ENCODE measurements at places on chromosomes 12 and 14.

- no peak for DNase-seq
These were observed 62.4 kb downstream of the ATF7IP start for GRCh38 chr12:14427929-14428328.

DNA sequence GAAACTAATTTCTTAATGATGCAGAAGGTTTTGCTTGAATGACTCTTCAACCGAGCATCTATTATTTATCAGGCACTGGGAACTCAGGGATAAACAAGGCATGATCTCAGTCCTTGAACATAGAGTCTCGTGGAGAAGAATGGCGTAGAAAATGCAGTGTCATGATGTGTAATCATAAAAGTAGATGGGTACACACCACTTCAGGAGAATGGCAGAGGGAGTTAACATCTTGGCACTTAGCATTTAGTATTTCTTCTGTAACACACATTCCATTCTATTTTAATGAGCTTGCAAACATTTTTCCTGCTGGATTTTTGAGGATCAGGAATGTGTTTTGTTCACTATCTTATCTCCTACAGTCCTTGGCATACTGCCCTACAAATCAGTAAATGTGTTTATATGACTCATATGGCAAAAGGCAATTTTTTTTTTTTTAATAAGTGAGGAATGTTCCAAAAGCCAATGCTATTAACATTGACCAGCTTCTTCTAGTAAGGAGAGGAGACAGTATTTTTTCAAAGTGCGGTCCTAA lies 3.8 kb downstream of the TXNRD1 start:
- DNase-seq: no peak

GRCh38 chr12:38587594-38587993 lies 271.0 kb downstream of the ALG10B start:
- DNase-seq: peak; percentile 86

DNA sequence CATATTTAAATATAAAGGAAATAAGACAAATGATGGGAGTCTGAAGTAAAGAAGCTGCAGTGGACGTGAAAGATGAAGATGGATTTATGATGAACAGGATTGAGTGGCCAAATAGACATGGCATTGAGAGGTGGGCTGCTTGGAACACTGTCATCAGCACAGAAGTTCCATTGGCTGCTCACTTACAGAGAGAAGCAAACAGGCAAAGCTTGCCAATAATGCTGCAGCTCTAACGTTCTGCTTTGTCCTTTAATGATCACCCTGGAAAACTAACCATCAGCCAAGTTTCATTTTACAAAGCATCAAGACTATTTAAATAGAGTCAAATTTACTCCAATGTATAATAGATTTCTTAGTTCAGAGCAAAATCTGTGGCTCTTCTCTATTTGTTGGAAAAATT lies 721.4 kb downstream of the TMTC2 start:
- DNase-seq: no peak

- no peak for DNase-seq
These were observed 275.4 kb downstream of the PAWR start for GRCh38 chr12:79415321-79415720.

- peak; percentile 90 for DNase-seq
These were observed 30.2 kb upstream of the CPM start for GRCh38 chr12:68962877-68963855.

DNA sequence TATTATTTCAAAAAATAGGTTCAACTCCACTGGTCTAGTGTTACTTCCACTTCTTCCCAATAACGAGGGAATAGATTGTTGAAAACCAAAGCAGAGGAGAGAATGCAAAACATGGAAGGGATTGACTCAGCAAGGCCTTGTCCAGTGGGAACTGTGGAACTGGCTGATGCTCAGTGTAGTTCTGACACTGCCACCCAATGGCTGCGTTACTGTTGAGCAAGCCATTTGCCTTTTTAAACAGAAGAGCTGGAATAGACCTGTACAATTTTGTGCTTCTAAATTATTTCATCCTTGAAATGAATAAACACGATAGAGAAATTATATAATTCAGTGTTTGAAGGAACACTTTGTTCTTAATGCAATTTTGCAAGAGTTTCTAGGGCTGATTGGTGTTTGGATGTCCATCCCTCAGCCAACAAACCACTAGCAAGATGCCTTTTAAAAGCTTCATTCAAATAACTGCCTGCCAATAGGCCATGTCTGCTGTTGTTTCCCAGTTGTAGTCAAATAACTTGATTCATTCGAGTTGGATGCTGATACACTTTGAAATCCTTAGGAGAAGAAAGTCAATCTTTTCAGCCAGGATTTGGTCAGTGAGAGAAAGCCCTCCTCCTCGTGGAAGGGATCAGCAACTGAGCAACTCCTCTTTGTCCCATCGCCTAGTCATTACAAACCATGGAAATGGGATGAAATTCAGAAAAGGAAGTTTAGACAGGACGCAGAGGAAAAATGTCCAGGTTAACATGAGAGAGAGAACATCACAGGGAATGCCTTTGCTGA lies 7.3 kb upstream of the MGP start:
- DNase-seq: peak; percentile 4

- peak; percentile 11 for DNase-seq
These were observed 82.0 kb downstream of the CATSPERB start for GRCh38 chr14:91649930-91650329.

DNA sequence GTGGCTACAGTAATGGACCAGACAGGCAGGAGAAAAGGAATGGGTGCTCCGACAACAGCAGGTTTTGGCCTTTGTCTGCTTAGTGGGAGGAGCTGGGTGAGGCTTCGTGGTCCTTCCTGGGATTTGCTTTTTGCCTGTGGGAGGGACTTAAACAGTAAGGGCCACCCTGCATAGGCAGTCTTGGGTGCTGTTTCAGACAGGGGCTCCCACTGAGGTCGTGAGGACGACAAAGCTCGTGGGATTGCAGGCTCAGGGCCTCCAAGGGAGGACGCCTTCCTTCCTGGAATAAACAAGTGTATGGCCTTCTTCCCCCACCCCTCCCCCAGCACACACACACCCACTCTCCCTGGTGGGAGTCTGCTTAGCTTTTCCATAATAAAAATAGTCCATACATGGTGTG lies 63.1 kb downstream of the FZD10 start:
- DNase-seq: no peak

- DNase-seq: no peak
These were observed 17.8 kb upstream of the RBM19 start for GRCh38 chr12:113983777-113984448.

DNA sequence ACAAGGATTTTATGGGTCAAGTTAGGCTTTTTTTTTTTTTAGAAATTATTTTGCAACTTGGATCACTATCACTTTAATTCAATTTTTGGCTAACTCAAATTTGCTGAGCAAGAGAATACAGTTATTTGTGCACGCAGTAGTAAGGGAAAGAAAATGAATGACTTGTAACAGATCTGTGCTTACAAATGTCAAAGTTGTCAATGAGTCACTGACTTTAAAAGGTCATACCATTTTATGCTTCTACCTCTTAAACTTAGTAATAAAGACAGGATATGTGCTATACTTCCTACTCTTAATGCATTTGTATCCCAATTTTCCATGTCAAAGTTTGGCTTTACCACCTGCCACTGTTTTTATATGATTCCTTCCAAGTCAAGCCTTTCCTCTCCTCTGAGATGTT lies 131.1 kb upstream of the FBXO33 start:
- DNase-seq: no peak

DNA sequence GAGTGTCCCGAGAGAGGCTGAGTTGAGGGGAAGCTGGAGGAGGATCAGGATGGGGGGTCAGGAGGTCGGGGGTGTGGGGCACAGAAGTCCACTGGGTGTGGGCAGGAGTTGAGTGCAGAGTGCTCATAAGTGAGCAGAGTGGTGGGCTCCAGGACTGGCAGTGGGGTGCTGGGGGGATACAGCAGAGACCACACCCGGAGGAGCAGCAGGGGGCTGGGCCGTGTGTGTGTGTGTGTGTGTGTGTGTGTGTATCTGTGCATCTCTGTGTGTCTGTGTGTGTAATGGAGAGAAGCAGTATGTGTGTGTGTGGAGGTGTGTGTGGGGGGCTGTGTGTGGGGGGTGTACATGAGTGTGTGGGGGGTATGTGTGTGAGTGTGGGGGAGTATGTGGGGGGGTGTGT lies 4.9 kb upstream of the NUDT14 start:
- DNase-seq: no peak

- no peak for DNase-seq
These were observed 279.0 kb downstream of the GRIN2B start for GRCh38 chr12:13702381-13702780.

DNA sequence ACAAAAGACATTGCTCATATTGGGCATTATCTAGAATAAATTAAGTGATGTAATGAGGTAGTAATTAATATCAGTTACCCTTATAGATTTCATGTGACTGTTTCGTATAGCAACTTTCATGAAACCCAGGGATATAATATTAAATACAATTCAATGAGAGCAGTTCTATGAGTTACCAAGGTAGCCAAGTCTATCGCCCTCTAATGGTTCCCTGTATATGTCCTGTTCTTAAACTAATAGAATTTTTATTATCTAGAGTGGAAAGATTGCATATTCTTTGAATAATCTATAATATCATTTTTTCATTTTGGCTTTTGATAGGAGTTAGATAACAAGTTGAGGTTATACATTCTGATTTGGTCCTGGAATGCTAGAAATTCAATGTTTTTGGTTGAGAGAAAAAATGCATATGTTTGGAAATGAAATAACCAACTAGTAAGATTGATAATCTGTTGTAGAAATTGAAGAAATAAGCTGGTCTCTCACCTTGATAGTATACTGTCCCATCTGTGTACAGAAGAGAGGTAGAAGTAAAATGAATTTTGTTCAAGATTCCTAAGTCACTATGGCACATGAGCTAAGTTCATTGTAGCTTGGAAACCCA lies 59.7 kb downstream of the SCFD1 start:
- no peak for DNase-seq

DNA sequence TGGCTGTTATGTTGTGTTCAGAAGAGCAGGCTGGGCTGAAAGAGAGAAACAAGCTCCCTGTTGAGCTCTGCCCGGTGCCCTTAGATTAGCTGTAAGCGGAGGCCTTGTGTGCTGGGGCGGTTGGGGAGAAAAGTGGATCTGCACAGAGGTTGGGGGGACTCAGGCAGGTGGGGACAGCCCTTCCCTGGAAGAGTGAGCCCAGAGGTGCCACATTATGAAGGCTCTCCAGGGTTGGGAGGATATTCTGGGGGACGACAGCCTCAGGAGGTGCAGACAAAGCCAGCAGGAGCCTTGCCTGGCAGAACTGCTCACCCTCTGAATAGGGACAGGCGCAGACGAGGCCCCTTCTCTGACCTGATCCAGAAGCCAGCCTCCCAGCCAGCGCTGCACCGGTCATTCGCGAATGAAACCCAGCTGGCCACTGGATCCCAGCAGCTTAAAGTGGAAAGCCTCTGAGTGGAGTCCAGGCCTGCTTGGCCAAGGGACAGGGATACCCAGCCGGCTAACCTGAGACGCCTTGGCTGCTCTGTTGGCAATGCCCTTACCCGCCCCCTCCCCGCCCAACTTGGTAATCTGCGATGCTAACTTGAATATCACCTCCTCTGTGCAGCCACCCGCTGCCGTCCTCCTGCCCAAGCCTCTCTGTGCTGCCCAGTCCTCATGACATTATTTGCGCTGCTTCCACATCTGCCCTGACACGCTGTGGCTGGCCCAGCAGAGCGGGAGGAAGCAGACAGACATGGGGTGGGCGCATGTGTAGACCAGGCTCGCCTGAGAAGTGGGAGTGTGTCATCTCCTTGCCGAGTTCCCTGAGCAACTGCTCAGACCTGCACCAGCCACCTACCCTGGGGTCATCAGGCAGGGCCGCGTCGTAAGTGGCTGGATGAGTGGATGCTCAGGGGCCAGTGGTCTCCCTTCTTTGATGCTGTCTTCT lies 5.6 kb downstream of the HIP1R start:
- no peak for DNase-seq

DNA sequence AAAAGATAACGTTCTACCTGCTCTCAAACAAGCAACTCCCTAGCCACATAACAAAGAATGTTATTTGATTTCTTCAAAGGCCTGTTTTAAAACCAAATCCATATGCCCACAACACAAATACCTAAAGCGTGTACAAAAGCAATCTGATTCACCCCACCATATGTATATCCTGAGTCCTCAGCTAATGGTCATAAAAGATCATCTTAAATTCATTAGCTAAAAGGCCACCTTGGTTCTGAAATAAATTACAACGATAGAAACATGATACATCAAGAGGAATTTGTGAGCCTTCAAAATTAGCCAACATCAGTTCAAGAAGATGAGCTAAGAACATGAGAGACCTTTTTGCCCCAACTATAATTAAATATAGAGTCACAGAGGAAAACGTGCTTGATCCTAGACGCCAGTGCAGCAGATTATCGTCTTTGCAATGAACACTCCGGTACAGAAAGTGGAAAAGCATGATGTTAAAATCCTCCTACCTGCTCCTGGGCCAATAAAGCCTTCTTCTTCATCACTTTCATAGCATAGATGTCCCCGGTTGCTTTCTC lies 20.0 kb downstream of the CIT start:
- no peak for DNase-seq

DNA sequence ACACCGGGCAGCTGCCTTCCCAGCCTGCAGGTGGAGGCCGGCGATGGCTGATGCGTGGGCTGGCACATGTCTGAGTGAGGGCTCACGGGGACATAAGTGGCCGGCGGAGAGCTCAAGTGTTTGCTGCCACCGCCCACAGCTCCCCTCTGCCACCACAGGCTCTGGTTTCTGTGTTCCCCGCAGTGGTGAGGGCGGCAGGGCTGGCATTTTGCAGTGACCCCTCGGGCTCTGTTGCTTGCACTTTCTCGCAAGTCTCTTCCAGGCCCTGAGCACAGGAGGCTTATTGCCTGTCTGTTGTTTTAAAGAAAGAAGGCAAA lies 271.0 kb upstream of the RTL1 start:
- no peak for DNase-seq

- peak; percentile 63 for DNase-seq
These were observed 326.1 kb downstream of the CACNA1C start for GRCh38 chr12:2378835-2379330.

DNA sequence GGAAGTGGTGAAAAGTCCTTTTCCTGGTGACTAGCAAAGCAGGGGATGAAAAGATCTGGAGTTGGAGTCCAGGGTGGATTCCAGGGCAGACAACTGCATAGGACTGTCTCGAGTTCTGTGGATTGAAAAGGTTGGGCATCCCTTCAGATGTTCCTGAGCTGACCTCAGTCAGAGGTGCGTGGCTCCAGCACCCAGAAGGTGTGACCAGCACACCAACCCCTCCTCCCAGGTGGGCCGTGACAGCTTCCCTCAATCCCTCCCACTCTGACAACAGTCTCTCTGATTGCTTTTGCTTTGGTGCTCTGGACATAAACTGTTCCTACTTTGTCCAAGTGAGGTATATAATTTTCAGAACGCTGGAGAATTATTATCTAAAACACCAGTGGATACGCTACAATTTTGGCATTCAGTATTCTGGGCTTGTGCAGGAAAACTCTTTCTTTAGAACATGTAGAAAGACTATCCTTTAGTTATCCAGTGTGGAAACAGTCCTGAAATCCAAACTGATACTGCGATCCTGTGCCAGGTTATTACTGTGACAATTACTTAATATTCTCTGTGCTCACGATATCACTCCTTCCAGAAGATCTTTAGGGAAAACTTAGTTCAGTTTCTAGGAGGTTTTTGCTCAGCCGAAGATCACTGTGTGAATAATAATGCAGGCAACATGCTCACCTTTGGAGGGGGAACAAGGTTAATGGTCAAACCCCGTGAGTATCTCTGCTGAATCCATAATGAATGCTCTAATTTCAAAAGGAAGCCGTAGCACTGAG lies 87.9 kb downstream of the DAD1 start:
- no peak for DNase-seq

Data from MV-4-11 (cell line).